ENCODE measurements at places on chromosomes 13 and 19.

GRCh38 chr13:85260896-85261295 lies 538.3 kb downstream of the SLITRK6 start:
- DNase-seq, result no peak

GRCh38 chr19:2488942-2489731 lies 13.2 kb downstream of the GADD45B start:
- DNase-seq, result no peak

DNA sequence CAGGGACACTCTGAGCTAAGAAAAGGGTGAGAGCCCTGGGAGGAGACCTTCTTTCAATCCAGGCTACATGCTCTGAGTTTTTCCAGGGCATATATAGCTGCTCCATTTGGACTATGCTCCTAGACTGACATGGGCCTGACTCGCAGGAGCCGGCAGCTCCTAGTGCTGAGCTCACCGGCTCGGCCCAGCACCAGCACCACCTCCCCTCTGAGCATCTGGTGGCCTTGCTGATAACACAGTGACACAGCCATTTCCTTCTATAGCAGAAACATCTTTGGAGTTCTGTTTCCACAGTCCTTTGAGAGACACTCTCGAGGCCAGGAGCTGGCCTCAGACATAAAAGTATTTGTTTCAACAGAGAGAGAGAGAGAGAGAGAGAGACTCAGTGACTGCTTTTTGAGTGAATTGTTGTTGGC lies 184.9 kb downstream of the TM9SF2 start:
- no peak for DNase-seq

DNA sequence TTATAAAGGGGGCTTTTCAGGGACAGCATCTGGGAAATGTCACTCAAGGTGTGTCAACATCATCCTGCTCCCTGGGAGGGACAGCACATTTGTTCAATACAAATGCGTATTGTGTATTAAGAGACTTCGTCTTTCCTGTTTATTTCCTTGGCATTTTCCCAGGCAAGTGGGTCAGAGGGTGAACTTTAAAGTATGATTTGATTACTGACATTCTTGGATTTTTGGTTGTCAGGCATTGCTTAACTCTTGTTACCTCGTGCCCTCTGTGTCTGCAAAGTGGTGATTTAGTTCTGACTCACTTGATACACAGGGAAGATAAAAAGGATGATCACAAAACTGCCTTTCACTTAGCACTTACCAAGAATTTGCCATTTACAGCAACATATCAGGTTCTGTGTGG lies 292.7 kb downstream of the SUCLA2 start:
- DNase-seq, result no peak

GRCh38 chr13:113029487-113030258 lies 60.7 kb downstream of the MCF2L start:
- peak; percentile 51 for DNase-seq

- DNase-seq, result no peak
These were observed 14.0 kb downstream of the EXOSC8 start for GRCh38 chr13:37014609-37015008.

- DNase-seq, result no peak
These were observed 211.7 kb downstream of the LIG4 start for GRCh38 chr13:108003626-108004025.

DNA sequence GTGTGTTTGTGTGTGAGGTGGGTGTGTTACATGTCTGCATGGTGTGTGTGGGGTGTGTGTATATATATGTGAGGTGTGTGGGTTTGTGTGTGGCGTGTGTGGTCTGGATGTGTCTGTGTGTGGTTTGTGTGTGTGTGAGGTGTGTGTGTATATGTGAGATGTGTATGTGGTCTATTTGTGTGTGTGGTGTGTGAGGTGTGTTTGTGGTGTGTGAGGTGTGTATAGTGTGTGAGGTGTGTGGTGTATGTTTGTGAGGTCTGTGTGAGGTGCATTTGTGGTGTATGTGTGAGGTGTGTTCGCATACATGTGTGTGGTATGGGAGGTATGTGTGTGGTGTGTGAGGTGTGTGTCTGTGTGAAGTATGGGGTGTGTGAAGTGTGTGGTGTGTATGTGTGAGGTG lies 12.5 kb upstream of the TNFRSF19 start:
- no peak for DNase-seq

- DNase-seq, result no peak
These were observed 7.9 kb downstream of the CAB39L start for GRCh38 chr13:49435992-49436391.

- peak; percentile 27 for DNase-seq
These were observed 20.4 kb downstream of the MISP start for GRCh38 chr19:771332-771785.

GRCh38 chr13:109704771-109705635 lies 81.4 kb downstream of the IRS2 start:
- DNase-seq, result no peak

GRCh38 chr13:74325106-74325505 lies 190.9 kb upstream of the KLF12 start:
- DNase-seq, result no peak

DNA sequence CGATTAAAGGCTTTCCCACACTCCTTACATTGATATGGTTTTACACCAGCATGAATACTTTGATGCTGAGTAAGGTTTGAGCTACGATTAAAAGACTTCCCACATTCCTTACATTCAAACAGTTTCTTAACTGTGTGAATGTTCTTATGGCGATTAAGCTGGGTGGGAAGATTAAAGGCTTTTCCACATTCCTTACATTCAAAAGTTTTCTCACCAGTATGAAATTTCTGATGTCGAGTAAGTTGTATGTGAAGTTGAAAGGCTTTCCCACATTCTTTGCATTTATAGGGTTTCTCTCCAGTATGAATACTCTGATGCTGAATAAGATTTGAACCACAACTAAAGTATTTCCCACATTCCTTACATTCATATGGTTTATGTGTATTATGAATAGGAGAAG lies 20.0 kb downstream of the ZNF780B start:
- no peak for DNase-seq

GRCh38 chr13:76971215-76971614 lies 20.7 kb upstream of the CLN5 start:
- no peak for DNase-seq

DNA sequence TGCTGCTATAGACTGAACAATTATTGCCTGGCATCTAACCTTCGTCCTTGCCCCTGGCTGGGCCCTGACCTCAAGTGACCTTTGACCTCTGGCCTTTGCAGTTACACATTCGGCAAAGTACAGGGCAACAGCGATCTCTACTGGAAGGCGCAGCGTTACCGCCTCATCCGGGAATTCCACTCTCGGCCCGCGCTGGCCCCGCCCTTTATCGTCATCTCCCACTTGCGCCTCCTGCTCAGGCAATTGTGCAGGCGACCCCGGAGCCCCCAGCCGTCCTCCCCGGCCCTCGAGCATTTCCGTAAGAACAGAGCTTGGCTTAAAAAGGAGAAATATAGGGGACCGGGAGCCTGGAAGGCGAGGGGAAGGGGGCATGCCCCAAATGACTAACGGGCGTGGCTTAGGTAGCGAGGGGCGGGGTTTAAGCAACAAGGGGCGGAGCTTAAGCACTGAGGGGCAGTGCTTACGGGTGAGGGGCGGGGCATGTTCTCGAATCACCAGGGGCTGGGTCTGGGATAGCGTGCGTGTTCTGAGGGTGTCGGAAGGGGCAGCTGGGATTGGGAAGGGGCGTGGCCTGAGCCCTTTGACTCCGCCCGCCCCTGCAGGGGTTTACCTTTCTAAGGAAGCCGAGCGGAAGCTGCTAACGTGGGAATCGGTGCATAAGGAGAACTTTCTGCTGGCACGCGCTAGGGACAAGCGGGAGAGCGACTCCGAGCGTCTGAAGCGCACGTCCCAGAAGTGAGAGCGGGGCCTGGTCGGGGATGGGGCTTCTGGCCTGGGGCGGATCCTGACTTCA lies 52.7 kb downstream of the TRPM4 start:
- DNase-seq, result peak; percentile 42

GRCh38 chr19:17490411-17490810 lies 20.1 kb downstream of the SLC27A1 start:
- peak; percentile 31 for DNase-seq

DNA sequence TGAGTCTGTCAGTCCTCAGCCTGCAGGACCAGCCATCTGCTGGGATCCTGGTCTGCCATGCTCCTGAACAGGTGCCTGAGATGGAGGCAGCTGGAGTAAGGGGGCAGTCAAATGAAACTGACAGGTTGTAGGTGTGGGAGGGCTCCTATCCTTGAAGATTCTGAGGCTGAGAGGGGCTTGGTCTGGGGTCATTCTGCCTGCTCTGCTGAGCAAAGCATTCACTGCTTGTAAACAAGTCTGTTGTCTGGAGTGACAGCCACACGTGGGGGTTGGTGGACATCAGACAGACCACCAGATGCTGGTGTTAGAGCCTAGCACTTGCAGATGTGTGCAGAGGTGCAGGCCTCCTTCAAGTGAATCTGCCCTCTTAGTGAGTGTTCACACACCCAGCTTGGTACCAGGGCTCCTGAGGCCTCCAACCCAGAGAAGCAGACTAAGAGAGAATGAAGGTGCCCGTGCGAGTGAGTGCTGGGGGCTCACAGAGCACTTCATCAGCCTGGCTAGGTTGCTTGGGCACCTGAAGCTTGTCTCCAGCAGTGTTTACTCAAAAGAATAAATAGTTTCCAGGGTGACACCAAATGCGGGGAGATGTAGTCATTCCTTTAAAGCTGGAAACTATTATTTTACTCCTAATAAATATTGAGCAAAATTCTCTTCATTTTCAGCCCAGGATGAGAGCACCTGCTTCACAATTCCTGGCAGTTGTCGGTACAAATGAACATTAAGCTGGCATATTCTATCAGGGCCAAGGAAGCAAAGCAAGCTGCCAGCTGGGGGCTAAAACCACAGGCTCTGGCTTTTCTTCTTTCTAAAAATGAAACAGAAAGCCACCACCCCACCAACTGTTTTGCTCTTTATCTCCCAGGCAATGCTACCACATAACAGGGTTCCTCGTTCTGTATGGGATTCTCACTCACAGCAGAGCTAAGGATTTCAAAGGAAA lies 82.3 kb downstream of the RNASEH2B start:
- DNase-seq, result peak; percentile 64

GRCh38 chr19:17358395-17358794 lies 18.7 kb downstream of the PLVAP start:
- DNase-seq, result no peak

DNA sequence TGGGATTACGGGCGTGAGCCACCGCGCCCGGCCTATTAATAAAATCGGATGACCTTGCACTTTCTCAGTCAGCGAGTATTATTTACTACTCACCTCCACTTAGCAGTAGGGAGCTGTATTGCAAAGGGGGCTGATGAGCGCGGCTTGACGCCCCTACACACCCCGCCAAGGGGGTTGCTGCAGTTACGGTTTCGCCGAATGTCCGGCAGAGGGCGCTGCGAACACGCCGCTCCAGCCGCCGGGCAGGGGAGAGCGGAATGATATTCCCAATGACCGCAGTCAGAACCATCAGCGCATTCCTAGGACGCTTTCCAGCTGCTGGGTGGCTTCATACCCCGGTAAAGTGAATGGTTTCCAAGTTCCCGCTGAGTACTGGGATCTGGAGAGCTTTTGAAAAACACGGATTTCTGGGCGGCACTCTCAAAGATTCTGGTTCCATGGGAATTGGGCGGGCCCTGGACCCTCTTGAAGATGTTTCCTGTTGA lies 30.0 kb upstream of the TPT1 start:
- peak; percentile 61 for DNase-seq

- DNase-seq, result no peak
These were observed 138.0 kb upstream of the IRS2 start for GRCh38 chr13:109924376-109924775.

- no peak for DNase-seq
These were observed 3.1 kb downstream of the NR2F6 start for GRCh38 chr19:17242431-17243208.

DNA sequence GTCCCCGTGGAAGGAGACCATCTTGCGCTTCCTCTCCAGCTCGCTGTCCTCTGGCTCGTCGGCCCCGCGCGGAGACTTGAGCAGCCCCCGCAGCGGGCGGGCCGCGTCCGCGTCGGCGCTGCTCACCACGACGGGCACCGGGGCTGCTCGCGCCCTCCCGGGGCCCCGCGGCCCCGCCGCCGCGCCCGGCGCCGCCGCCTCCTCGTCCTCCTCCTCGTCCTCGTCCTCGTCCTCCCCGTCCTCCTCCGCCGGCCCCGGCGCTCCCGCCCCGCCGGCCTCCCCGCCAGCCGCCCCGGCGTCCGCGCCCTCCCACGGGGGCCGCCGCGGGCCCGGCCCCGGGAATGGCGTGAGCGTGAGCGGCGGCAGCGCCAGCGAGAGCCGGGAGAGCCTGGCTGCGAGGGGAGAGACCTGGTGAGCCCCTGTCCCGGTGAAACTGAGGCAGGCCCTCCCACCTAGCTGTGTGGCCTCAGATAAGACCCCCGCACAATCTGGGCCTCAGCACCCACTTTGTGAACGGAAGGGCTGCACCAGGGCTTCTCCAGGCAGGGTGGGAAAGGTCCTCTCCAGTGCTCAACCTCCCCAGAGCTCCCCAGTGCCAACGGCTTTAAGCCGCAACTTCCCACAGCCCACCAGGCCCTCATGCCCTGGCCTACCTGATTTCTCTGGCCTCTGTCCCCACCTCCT lies 17.8 kb downstream of the LMTK3 start:
- no peak for DNase-seq

DNA sequence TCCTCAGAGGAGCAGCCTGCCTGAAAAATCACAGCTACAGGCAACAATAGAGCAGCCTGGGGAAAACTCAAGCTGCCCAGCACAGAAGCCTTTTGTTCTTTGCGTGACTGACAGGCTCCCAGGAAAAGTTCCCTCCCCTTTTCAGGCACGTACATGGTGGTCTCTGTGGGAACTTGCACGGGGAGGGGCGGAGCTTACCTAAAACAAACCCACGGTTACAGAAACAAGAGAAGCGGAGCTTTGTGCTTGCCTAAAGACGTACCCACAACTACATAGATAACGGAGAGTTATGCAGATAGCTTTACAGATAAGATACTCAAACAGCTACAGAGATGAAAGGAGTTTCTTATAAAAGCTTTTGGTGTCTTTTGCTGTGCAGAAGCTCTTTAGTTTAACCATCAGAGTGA lies 11.4 kb downstream of the ETFB start:
- DNase-seq, result peak; percentile 49

DNA sequence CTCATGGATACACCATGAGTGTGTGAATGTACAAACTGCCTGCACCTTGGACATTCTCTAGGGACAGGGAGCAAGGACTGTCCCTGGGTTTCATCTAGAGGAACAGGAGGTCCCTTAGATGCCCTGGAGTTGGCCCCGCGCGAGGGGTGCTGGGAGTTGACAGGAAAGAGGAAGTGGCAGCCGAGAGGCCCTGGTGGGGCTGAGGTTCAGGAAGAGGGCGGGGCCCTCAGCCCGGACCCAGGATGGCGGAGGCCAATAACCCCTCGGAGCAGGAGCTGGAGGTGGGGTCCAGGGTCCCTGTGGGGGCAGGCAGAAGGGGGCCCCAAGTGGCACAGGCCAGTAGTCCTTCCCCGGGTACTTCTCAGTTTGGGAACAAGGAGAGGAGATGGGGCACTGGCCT lies 6.9 kb downstream of the PKN1 start:
- peak; percentile 90 for DNase-seq

DNA sequence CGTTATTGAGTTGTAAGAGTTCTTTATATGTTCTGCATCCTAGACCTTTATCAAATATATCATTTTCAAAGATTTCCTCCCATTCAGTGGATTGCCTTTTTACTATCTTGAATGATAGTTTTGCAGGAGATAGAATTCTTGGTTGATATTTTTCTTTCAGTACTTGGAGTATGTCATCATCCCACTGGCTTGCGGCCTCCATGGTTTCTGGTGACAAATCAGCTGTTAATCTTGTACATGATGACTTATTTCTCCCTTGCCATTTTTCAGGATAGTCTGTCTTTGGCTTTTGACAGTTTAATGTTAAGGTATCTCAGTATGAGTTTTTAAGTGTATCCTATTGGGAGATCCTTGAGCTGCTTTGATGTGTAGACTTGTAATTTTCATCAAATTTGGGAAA lies 8.5 kb downstream of the ZNF557 start:
- DNase-seq, result no peak

All from activated CD4-positive, alpha-beta T cell treated with anti-CD3 and anti-CD28 coated beads, Interleukin-2, Interleukin-6, amounts not matched to agents 100 ng/mL and 50 ng/mL, durations not matched to agents 16 hours and 8 hours (primary cell).